Panc1 (cell line): ENCODE measurements at places on chromosomes 6 and 20.

DNA sequence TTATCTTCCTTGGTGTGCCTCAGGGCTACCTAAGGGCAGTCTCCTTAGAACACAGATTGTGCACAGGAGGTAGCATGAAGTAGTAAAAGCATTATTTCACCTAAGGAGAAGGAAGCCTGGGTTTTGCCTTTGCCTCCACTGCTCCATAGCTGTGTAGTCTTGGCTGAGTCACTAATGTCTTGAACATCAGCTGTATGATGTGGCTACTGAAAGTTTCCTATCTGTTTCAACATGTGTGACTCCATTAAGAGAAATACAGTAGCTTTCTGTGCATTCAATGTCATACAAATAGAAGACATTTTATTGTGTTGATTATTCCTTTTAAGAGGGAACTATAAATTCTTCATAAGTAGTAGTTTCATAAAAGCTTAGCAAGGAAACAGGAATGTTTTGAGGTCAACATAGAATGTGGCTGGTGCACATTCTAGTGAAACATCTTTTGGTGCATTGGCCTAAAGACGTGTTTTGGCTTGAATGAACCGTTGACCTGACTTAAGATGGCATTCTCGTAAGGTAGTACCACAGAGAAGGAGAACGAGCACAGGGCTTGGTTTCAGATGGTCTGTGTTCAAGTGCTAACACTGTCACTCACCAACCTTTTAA is 70.6 kb downstream of the CTNNBL1 start:
- no peak for DNase-seq

DNA sequence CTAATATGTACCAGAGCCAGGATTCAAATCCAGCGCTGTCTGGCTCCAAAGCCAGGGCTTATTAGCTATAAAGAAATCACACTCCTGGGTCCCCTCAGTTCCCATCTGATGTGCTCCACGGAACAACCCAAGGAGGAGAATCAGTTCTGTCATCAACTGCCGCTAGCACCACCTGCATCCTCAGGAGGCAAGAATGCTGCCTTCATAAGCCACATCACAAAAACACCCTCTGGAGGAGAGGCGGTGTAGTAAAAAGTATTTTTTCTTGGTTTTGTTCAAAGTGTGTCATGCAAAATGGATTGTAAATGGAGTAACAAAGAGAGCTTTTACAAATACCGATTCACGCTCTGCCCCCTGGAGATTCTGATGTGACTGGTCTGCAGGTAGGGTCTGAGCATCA is 57.1 kb downstream of the TNFRSF21 start:
- no peak for DNase-seq

- DNase-seq = no peak
Observed at GRCh38 chr6:145147559-145147958, 587.8 kb downstream of the EPM2A start.

- DNase-seq = no peak
Observed at GRCh38 chr6:116291701-116292396, 12.1 kb upstream of the TSPYL1 start.

GRCh38 chr6:138537106-138537505 is 37.8 kb upstream of the NHSL1 start:
- DNase-seq = no peak

GRCh38 chr20:45080867-45081624 is 19.9 kb downstream of the KCNS1 start:
- no peak for DNase-seq

GRCh38 chr6:168102315-168102985 is 23.4 kb upstream of the FRMD1 start:
- DNase-seq = no peak

DNA sequence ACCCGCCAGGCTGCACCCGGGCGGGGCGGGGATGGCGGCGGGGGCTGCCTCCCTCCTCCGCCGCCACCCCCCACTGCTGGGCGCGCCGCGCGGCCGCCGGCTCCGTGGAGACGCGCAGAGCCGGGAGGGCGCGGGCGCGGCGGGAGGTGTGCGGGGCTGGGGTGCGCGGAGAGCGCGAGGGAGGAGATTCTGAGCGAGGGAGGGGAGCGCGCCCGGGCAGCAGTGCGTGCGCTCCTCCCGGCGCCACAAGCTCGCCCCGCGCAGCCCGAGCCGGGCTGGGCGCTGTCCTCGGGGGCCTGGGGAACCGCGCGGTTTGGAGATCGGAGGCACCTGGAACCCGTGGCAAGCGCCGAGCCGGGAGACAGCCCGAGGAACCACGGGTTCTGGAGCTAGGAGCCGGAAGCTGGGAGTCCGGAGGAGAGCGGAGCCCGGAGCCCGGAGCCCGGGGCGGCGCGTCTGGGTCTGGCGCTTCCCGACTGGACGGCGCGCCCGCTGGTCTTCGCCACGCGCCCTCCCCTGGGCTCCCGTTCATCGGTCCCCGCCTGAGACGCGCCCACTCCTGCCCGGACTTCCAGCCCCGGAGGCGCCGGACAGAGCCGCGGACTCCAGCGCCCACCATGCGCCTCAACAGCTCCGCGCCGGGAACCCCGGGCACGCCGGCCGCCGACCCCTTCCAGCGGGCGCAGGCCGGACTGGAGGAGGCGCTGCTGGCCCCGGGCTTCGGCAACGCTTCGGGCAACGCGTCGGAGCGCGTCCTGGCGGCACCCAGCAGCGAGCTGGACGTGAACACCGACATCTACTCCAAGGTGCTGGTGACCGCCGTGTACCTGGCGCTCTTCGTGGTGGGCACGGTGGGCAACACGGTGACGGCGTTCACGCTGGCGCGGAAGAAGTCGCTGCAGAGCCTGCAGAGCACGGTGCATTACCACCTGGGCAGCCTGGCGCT is at the start of gene NTSR1:
TSS of gene NTSR1 (plus strand) at position 246 of the 946 bp plus-strand sequence. CDS start at position 618, 372 bp downstream.
- no peak for DNase-seq

DNA sequence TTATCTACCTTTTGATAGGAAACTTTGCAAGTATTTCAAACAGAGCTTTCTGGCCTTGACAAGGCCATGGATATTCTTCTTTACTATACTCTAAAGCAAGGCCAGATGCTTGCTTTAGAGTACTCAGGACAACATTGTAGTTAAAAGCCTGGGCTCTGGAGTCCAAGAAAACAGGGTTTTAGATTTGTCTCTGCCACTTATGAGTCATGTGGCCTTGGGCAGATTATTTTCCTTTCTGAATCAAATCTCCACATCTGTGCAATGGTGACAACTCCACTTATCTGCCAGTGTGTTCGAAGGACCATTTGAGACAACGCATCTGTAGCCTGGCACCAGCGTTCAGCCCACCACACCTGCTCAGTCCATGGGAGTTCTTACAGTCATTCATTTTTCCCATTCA is 265.9 kb upstream of the RIN2 start:
- no peak for DNase-seq

DNA sequence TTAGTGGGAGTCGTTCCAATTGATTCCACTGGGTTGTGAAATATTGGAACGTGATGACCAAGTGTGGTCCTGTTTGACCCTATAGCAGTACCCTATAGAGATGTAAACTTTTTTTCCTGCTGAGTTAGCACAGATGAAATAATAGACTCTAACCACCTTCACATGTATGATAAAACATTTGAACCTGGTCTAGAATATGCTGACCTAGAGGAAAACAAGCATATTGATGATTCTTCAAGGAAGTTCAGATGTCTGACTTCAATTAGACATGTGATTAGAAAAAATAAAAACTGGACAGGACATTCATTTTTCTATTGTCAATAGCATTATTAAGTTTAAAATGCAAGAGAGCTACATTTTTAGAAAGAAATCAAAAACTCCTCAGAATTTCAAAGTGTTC is 402.1 kb downstream of the ARHGAP18 start:
- DNase-seq = no peak
